CD4-positive, alpha-beta T cell treated with Interleukin-17A for 4 hours (primary cell): ENCODE measurements at places on chromosomes 1 and 21.
A peak's percentile ranks its signal among the peaks of the same experiment; 100 is the strongest.

GRCh38 chr1:44348061-44348485 lies 7.0 kb downstream of the ERI3 start:
- no peak for DNase-seq

DNA sequence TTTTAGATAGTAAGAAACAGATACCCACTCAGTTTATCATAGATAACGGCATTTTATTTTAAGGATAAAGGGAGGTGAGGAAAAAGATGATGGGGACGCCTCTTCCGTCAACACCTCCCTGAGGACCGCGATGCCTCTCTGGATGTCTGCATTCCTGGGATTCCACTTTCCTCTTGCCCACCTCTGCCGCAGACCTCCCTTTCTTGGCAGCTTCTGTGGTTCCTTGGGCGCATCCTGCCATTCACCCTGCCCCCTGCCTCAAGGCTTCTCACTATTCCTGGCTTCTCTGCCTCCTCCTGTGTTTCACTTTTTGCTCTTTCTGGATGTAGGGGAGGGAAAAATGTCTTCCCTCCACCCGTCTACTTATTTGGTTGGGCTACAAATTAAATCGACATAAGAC lies 19.9 kb downstream of the HUNK start:
- no peak for DNase-seq

- DNase-seq: peak; percentile 82
These were observed at the start of gene CATSPERE for GRCh38 chr1:244461245-244462071. Gene CATSPERE, plus strand, starts transcription at chr1:244461273. Its CDS starts 157 bp downstream, at chr1:244461430.

DNA sequence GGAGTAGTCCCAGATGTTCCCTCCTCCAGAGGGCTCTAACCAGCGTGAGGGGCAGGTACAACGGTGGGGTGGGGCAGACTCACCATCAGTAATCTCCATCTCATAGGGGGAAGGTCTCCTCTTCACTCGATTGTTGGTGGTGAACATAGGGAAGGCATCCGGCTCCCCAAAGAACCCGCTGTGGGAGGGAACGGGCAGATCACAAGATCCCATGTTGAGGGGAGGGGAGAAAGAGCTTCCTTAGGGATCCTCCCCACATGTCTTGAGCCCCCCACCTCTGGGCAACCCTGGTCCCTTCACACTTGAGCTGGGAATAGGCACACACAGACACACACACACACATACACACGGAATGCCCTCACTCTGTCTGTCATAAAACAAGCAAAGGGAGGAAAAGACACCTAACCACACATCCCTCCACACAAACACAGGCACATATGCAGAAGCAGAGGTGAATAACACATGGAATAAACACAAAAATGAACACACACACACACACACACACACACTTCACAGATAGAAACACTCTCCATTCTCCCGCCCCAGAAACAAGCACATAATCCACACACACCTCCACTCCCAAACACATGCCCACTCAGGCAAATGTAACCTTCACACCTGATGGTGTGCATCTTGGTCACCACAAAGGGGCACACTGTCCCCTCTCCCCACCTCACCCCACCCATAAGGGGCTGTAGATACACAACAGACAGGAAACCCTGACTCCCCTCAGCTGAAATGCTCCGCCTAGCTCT lies 7.9 kb downstream of the TAL1 start:
- no peak for DNase-seq

- no peak for DNase-seq
These were observed 930 bp downstream of the DHCR24 start for GRCh38 chr1:54885807-54886723.

- DNase-seq: peak; percentile 44
These were observed 11.6 kb downstream of the TINAGL1 start for GRCh38 chr1:31587720-31588423.

DNA sequence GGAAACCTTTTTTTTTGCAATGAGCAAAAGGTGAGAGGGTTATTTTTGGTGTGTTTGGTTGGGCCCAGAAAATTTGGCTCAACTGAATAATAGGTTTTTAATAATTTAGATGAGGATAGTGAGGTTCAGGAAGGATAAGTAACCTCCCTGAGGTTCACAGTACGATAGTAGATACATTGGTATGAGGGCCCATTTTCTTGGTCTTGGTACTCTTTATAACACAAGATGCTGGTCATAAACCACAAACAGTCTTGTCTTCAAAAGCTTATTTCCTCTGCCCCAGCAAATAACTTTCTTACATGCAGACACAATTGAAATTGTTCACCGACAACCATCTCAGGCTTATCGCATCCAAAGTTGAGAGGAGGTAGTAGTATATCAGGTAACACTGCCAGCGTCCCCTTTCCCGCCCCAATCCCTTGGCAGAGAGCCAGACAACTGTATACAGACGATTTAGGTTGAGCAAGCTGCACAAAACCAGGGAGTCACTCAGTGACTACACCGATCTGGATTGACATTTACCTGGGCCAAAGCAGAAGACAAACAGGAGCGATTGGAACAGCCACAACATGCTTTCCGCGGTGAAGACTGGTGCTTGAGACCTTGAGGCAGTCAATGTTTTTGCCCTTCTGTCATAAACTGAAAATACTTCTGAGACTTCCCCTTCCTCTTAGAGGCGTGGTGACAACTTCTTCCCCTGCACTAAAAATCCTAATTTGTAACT lies at the start of gene SLAMF6:
Gene SLAMF6, minus strand, starts transcription at position 634 of the 724 bp plus-strand sequence. Its CDS starts 63 bp downstream, at position 571.
- peak; percentile 73 for DNase-seq

DNA sequence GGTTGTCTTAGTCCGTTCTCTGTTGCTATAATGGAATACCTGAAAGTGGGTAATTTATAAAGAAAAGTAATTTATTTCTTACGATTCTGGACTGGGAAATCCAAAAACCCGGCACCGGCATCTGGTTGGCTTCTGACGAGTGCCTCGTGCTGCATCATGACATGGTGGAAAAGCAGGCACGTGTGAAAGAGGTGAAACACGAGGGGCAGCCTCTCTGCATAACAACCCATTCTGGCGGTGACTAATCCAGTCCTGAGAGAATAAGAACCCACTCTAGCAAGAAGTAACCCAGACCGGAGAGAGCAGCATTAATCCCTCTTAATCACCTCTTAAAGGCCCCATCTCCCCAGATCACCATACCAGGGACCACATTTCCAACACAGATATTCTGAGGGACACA lies 2.7 kb upstream of the EDEM3 start:
- DNase-seq: no peak

- peak; percentile 83 for DNase-seq
These were observed 102.5 kb upstream of the TARDBP start for GRCh38 chr1:10909697-10910680.
